ENCODE measurements at places on chromosomes 6 and 20.

- no peak for DNase-seq
These were observed 10.7 kb downstream of the ANGPT4 start for GRCh38 chr20:905396-905961.

- DNase-seq: no peak
These were observed 44.3 kb upstream of the OCSTAMP start for GRCh38 chr20:46594725-46595124.

DNA sequence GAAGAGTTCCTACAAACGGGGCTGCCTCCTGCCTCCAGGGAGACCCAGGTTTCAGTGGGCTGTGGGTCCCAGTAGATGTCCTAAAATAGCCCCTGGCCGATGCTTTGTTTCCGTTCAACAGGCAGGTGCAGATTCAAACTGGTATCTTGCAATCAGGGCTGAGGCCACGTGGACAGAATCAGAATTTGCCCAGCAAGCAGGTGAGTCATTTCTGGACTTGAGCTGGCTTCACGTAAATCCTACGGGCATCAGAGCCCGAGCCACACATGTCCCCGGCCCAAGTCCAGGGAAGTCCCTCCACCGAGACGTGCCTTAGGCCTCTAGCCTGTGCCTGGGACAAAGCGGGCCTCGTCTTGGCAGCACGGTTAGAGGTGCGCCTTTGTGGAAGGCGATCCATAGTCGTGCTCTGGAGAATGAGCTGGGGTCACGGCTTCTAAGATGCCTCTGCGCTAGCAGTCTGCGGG is 101.6 kb upstream of the FRMD1 start:
- DNase-seq: no peak

DNA sequence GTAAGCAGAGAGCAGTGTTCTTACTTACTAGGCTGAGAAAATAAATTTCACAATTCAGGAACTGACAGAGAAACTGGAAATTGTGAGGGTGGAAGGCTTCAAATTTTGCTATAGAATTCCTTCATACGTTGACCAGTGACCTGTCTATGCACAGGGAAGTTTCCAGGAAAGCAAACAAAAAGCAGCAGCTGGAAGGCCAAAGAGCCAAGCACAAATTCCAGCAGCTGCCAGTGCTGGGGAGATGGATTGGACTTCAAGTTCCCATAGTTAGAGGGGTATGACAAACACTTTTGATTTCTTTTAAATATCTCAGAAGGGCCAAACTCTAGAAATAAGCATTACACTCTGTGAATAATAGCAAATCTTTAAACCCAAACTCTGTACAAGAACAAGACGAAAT is 299.1 kb upstream of the KCNQ5 start:
- DNase-seq: no peak

- DNase-seq: no peak
These were observed 76.8 kb downstream of the UNC5CL start for GRCh38 chr6:40962241-40962640.

DNA sequence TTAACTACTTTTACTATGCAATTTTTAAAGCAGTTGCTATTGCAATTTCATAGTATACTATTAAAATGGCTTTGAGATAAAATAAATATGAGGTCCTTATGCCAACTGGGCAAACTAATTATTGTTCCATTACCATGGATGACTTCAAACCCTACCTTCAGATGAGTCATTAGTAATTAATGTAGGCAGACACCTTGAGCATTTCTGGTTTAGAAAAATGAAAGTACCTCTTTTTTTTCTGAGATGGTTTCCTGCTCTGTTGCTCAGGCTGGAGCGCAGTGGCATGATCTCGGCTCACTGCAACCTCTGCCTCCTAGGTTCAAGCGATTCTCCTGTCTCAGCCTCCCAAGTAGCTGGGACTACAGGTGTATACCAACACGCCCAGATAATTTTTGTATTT is 11.9 kb downstream of the ASF1A start:
- DNase-seq: no peak

- DNase-seq: no peak
These were observed 124.0 kb downstream of the PLCB1 start for GRCh38 chr20:8255945-8256632.

- no peak for DNase-seq
These were observed 6.2 kb upstream of the SNAI1 start for GRCh38 chr20:49976542-49976941.

DNA sequence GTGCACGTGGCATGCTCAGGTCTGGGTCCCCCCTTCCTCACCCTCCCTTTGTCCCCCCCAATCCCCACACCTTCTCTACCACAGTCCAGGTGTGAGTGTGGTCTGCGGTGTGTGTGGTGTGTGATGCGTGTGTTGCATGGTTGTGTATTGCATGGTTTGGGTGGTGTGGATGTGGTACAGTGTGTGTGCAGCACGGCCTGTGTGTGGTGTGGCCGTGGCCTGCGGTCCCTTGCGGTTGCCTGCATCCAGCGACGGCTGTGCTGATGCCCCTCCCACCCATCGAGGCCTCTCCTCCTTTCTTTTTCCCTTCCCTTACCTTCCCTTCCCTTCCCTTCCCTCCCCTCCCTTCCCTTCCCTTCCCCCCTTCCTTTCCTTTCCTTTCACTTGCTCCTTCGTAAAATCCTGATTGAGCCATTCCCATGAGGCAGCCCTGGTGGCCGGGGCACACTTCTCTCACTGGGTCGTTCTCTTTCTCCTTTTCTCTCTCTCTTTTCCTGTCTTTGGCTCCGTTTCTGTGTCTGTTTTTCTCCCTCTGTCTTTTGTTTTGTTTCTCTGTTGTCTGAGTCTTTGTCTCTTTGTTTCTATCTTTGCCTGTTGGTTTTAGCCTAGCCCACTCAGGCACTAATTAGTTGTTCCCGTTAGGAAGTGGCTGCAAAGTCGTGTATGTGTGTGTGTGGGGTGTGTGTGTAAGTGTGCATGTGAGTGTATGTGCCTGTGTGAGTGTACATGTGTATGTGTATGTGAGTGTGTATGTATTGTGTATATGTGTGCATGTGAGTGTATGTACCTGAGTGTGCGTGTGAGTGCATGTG is 65.7 kb downstream of the SRC start:
- no peak for DNase-seq

- no peak for DNase-seq
These were observed 1.5 kb upstream of the ERVFRD-1 start for GRCh38 chr6:11113038-11113437.

DNA sequence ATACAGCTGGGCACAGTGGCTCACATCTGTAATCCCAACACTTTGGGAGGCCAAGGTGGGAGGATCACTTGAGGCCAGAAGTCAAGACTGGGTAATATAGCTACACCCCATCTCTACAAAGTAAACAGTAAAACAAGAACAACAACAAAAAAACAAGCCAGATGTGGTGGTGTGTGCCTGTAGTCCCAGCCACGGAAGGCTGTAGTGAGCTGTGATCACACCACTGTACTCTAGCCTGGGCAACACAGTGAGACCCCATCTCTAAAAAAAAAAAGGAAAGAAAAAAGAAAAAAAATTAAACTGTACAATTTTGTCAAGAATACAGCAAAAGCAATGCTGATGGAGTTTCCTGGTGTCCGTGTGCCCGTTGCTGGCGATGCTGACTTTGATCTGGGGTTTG is 47.2 kb upstream of the SLCO4A1 start:
- DNase-seq: no peak

- no peak for DNase-seq
These were observed 14.2 kb upstream of the BNIP5 start for GRCh38 chr6:36350681-36351571.

DNA sequence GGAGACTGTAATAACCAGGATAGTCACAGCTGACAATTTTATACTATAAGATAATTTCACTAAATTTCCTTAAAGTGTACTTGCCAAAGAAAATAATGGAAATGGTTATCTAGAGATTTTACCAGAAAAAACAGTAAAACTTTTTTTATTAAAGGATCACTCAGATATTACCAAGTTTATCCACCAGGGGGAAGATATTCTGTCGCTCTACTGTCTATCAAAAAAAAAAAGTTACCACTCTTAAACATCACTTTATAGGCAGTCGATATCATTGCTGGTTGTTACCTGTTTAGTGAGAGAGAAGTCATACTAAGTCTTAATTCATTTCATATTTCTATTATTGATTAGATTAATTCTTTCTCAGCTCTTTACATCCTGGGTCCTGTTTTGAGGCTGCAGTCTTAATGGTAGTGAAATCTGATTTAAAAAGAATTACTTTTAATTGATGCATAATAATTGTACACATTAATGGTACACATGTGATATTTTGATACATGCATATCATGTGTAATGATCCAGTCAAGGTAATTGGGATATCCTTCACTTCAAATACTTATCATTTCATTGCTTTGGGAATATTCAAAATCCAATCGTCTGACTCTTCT is 18.9 kb downstream of the L3MBTL3 start:
- DNase-seq: no peak

- DNase-seq: no peak
These were observed 15.4 kb downstream of the FGD2 start for GRCh38 chr6:37020812-37021211.

DNA sequence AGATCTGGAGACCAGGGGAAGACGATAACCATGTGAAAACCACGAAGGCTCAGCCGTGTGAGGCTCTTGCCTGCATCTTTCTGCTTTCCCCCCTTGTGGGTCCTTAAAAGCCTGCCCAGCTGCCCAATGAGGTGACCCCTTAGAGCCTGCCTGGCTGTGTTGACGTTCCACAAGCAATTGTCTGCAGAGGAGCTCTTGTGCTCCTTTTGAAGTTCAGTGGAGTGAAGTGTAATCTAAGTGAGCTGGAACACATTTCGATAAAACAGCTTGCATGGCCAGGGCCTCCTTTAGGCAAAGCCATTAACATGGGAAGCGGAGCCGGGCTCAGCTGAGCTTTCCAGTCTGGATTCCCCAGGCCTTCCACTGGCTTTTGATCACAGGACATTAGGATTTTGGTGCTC is 27.3 kb upstream of the TCP11 start:
- no peak for DNase-seq

GRCh38 chr6:13390658-13391057 is 62.3 kb upstream of the TBC1D7 start:
- no peak for DNase-seq

DNA sequence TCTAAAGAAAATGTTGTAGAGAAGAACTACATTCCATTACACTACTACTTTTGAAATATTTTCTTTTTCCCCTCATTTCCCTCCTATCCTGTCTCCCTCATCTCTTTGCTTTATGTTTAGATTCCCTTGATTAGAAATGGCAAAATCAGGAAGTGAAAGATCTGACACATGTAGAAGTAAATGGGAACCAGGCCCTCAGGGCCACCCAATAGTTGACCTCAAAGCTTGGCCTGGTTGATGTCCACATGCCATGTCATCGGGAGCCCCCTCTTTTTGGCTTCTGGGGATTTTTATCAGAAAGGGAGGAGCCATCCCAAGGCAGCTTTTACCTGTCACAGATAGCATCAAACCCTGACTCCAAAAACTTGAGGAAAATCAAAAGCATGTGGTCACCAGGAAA is 168.3 kb upstream of the ECI2 start:
- DNase-seq: no peak

DNA sequence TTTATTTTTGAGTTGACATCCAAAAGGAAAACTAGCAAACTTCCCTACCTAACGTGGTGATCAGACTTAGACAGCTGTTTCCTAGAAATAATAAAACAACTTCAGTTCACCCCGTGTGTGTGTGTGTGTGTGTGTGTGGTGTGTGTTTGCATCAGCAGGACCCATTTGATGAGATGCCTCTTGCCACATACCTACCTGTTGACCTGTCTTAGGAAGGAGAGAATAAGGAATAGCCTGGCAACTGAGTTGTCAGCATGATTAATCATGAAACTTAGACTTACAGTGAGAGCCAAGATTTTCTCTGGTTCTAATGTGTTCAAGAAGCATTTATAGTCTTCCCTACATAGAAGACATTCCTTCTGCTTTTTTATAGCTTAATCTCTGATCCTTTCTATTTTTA is 16.1 kb upstream of the PBOV1 start:
- no peak for DNase-seq

- no peak for DNase-seq
These were observed 9.8 kb downstream of the RAET1G start for GRCh38 chr6:149913085-149913484.

GRCh38 chr20:15674253-15675060 is 898.8 kb downstream of the KIF16B start:
- no peak for DNase-seq

DNA sequence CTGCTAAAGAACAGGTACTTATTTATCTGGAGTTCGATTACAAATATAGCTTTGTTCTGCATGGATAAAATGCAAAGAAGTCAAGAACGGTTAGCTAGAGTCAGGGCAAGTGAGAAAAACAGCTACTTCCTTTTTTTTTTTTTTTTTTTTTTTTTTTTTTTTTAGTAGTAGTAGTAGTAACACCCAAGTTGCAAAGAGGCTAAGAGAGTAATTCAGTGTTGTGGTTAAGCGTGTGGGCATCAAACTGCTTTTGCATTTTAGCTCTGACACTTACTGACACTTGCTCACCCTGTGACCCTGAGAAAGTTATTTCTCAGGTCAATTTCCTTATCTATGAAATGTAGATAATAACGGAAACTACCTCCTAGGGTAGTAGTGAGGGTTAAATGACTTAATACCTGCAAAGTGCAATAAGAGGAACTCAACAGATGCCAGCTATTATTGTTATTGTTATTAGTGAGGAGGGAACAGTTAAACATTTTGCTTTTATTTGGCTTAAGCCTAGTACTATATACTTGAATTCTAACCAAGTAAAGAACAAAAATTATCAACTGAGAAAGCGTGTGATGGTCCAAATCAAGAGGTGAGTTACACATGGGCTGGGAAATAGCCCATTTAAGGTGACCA is 86.7 kb upstream of the BACH2 start:
- DNase-seq: no peak

- no peak for DNase-seq
These were observed 178.5 kb downstream of the FRK start for GRCh38 chr6:115882174-115882573.

DNA sequence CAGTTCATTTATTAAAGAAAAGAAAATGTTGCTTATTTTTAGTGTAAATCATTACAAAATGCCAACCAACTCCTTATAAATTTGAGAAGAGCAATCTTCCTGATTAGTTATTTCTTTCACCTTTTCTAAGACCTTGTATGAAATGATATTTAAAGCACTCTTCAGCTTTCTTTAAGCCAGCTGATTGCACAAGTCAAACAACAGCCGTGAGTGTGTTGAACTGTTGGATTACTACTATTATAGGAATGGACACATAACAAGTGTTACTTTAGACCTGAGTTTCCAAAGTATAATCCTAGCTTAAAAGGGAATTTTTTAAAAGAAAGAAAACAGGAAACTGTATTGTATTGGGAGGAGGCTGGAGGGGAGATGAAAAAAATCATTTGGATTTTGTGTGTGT is 26.8 kb upstream of the GLP1R start:
- DNase-seq: no peak

DNA sequence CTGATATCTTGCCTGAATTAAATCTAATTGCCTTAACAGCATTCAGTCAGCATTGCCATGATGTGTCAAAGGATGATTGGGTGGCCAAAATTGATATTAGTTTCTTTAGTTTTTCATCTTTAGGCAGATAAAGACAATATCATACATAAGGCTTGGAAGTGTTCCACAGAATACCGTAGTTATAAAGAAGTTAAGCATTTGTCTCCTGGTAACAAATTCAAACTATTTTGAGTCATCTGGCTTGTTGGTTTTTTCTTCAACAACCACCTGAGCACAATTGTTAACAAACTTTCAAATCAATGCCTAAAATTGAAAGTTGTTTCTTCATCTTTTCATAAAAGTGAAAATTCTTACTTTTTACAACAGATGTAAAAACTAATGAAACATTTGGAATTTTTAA is 47.5 kb upstream of the ADGRF5 start:
- no peak for DNase-seq

GRCh38 chr6:119801056-119801455 is 451.5 kb upstream of the MAN1A1 start:
- no peak for DNase-seq

All from stimulated activated CD4-positive, alpha-beta T cell treated with anti-CD3 and anti-CD28 coated beads, Interleukin-15, amount 100 ng/mL, for 1 hour (primary cell).